ENCODE measurements at places on chromosomes 5 and 9.
A peak's percentile ranks its signal among the peaks of the same experiment; 100 is the strongest.

- no peak for DNase-seq
Measured at GRCh38 chr5:148849461-148849860, 23.1 kb downstream of the ADRB2 start.

DNA sequence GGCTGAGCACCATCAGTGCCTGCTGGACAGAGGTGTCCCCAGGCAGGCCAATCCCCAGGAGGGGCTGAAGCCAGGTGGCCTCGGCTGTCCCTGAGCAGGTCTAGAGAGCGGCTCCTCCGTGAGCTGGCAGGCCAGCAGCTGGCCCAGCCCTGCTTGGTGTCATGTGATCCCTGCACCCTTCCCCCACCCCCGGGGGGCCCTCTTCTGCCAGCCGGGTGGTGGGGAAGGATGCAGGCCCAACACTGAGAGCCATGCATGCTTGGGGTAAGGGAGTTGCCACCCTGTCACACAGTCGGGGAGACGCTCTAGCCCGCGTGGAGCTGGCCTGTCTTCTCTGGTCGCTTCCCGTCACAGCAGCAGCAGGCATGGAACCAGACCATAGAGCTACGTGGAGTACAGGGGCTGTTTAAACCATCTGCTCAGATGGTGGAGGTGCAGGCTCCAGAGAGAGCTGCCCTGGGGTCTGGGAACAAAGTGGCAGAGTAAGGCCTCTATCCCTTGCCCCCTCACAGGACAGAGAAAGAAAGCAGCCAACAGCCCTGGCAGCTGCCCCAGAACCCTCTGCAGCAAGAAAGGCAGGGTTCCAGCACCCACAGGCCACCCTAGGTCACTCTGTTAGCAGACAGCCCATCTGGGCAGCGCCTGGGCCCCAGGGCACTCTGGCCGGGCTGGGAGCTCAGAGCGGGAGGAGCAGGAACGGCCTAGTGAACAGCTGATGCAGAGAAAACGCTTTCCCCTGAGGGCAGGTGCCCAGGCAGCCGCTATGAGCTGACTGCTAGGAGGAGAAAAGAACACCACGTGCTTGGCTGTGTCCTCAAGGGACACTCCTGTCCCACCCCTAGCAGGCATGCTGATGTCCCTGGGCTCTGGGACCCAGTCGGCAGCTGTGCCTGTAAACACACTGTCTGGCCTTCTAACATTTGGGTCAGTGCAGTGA is 6.8 kb downstream of the RALGDS start:
- no peak for DNase-seq

DNA sequence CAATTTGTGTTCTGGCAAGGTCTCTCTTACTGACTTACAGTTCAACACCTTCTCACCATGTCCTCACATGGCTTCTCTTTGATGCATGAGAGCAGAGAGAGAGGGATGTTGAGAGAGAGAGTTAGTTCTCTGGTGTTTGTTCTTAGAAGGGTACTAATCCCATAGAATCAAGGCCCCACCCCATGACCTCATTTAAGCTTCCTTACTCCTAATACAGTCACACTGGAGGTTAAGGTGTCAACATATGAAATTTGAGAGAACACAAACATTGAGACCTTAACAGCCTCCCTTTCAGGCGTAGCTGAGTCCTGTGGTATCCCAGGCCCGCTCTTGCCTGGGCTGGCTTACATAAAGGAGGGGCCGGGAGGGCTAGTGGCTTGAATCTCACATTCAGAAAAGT is 10.6 kb upstream of the SEMA6A start:
- no peak for DNase-seq

GRCh38 chr9:5712651-5713390 is 83.9 kb downstream of the RIC1 start:
- DNase-seq = peak; percentile 2

- DNase-seq = no peak
Measured at GRCh38 chr9:135030566-135031226, 56.8 kb upstream of the OLFM1 start.

DNA sequence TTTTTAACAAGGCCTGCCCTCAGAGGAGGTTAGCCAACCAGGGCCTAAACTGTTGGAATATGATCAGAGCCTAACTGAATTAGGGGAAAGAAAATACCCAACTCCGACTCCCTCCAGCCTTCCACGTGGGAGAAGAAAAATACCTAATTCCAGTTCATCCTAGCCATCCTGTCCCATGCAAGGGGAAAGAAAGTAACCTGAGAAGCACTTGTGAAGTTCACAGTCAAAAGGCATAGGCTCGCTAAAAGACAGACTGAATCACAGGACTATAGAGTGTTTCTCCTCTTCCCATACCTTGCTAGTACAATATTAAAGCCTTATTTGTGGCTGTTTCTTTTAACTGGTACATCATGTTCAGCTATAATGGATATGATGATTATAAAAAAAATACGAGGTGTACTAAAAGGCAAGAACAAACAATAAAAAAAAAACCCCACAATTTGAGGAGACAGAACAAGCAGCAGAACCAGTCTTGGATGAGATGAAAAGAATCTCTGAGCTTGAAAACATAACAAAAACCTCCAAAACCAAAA is 18.0 kb upstream of the ATP10B start:
- no peak for DNase-seq

GRCh38 chr5:171840066-171840465 is 54.4 kb downstream of the SMIM23 start:
- no peak for DNase-seq

DNA sequence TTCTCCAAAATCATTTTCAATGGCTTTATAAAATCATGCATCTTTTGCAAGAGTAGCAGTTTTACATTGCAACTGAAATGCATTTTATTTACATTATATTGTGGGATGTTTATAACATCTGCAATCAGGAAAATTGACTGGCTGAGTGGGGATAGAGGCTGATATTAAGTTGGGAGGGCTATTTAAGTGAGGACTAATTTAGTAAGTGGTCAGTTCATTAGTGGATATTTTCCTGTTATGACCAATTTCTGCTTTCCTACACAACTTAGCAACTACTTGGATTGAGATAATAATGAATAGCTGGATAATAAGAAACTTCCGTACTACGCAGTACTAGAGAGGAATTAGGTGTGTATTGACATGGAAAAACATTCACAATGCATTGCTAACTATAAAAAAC is 92.9 kb upstream of the SSBP2 start:
- DNase-seq = no peak

DNA sequence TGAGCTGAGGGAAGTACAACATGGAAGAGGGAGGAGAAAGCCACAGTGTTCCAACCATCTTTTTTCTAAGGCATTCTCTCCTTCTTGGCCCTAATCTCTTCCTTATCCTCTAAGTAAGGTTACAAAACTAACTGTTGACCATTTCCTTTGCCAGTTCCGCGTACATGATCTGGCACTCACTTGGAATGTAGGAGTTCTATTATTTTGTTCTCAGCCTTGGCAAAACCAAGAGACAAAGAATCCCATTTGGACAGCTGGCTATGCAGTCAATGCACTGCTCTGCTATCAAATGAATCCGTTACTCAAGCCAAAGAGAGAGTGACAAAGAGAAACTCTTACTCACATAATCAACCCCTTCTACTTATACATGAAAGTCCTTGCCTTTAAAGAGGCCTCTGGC is 410.3 kb downstream of the DTWD2 start:
- no peak for DNase-seq

- no peak for DNase-seq
Measured at GRCh38 chr9:128905964-128906363, 14.8 kb upstream of the PHYHD1 start.

DNA sequence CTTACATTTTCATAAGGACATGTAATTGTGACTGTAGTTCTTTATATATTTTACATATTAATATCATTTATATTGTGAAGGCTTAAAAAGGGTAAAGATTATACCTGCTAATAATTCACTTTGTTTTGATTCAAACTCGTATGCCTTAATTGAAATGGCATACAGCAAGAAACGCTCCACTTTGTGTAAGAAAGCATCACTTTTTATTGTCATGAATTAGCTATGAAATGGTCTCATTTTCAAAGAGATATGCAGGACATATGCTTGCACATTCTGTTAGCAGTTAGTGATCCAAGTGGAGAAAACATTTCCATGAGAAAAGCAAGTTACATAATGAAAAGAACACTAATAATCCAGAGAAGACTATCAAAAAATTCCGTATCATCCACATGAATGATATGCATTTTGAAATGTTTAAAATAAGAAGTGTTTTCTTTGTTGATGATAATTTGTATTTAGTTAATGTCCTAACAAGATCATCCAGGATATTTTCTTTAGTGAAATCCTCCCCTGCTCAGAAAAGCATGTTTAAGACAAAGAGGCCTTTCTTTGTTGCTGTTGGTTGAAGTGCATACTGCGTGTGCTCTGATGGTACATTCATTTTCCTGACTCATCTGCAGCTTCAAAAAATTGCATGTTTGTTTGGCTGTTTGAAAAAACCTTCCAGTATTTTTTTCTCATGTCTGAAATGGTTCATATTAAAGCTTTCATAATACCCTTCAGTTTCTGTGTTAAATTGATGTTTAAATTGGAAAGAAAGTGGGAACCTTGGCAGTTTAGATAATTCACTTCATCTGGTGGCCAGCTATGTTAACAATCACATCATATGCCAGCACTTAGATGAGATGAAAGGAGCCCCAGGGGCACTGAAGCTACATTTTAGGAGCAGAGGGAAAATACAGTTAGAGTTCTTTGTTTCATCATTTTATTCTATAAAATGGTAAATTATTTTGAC is 242.2 kb downstream of the CSNK1G3 start:
- DNase-seq = no peak

- DNase-seq = no peak
Measured at GRCh38 chr5:104821606-104822005, 1259.0 kb upstream of the NUDT12 start.

- no peak for DNase-seq
Measured at GRCh38 chr9:113712053-113712452, 164.1 kb upstream of the ZNF618 start.

DNA sequence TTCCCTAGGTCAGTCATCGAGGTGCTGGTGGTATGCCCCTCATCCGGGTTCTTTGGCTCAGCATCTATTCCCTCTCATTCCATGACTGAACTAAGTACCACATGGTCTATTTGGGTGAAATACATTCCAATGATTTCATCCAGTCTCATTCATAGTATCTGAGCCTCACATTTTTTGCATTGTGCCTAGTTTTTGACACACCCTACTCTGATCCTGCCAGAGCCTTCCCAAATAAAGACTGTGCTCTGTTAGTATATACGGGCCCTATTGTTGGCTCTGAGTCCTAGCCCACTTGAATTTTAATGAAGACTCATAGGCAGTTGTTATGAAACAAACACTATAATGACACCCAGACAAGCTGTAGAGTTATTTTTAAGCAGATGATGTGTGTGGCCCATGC is 740.7 kb downstream of the CETN3 start:
- no peak for DNase-seq

DNA sequence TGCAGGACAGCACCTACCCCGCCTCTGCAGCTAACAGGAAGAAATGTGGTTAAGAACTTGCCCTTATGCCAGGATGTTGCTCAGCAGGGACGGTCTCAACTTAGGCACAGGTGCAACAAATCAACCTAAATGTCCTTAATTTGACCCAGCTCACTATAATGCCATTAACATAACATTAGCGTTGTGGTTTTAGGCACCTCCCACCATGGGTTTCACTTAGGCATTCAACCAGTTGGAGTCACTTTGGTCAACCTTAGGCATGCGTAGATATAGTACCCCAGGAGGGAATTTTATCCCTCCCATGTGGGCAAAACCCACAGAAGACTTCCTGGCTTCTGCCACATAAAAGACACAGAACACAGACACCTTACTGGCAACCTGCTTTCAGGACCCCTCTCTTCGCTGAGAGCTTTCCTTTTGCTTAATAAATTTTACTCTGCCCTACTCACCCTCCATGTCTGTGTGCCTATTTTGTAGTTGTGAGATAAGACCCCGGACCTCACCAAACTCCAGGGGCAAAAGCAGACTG is 8.7 kb upstream of the ERAP1 start:
- DNase-seq = no peak

GRCh38 chr9:69867081-69867814 is 46.6 kb downstream of the CFAP95 start:
- DNase-seq = no peak

- DNase-seq = peak; percentile 9
Measured at GRCh38 chr9:32431940-32432555, 47.6 kb downstream of the ACO1 start.

- no peak for DNase-seq
Measured at GRCh38 chr9:20570756-20571155, 51.5 kb downstream of the MLLT3 start.

DNA sequence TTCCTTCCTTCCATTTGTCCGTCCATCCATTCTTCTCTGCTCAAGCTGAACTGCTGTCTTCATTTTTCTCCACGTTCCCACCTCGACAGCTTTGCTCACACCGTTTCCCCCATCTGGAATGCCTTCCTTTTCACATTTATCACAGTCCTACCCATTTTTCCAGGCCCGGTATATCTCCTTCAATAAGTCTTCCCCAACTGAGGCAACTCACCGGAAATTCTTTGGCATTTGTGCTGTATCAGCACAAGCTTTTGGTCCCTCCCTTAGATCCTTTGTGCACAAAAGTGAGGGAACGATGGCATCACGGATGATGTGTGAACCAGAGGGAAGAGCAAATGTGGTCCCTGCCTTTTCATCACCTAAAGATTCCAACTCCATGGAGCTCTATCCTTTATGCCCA is 45.6 kb upstream of the INSYN2B start:
- DNase-seq = no peak

DNA sequence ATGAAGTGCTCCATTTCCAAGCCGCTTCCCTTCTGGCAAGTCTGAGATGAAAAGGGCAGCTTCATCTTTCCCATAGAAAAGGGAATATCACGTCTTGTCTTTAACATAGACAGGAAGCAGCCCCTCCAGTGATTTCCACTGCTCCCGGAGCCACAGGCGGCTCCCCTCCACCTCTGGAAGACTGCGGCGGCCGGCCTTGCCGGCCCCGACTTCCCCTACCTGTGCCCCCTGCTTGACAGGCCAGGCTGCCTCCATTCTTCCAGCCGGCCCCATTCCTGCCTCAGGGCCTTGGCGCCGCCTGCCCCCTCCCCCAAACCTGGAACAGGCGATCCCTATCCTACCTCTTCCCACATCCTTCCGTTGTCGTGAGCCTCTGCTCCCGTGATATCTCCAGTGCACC is 141.8 kb downstream of the ZNF354C start:
- no peak for DNase-seq
